ENCODE measurements at places on chromosomes 12 and 14.

- DNase-seq = no peak
These were observed 30.6 kb upstream of the MMP17 start for GRCh38 chr12:131797588-131797934.

DNA sequence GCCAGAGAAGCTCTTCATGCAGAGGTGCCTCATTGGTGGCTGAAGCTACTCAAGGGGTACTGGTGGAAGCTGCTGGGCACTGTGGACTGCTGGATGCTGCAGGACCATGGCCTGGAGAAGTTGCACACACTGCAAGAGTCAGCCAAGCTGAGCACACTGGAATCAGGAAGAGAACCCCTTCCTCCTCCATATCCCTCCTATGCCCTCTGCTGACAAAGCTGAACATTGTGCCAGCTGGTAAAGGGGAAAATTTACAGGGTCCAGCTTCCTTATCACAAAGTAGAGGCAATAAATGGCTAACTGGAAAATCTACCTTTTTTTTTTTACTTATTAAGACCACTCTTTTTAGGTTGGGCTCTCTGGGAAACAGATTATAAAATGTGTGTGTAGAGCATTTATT is 6.5 kb downstream of the CCDC175 start:
- DNase-seq = no peak

DNA sequence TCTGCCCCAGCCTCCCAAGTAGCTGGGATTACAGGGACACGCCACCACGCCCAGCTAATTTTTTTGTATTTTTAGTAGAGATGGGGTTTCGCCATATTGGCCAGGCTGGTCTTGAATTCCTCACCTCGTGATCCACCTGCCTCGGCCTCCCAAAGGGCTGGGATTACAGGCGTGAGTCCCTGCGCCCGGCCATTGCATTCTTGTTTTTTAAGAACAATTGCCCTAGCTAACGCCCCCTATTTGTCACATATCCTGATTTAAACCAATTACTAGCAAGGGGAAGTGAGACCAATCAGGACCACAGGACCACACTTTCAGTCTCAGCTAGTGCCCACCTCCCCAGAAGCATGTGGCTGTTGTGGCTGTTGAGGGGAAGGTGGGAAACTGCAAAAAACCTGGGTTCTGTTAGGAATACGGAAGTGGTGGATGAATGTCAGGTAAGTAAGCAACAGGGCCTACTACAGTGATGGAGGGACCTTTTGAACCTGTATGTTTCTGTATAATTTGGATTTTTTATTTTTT is 37.8 kb upstream of the NFYB start:
- DNase-seq = no peak

DNA sequence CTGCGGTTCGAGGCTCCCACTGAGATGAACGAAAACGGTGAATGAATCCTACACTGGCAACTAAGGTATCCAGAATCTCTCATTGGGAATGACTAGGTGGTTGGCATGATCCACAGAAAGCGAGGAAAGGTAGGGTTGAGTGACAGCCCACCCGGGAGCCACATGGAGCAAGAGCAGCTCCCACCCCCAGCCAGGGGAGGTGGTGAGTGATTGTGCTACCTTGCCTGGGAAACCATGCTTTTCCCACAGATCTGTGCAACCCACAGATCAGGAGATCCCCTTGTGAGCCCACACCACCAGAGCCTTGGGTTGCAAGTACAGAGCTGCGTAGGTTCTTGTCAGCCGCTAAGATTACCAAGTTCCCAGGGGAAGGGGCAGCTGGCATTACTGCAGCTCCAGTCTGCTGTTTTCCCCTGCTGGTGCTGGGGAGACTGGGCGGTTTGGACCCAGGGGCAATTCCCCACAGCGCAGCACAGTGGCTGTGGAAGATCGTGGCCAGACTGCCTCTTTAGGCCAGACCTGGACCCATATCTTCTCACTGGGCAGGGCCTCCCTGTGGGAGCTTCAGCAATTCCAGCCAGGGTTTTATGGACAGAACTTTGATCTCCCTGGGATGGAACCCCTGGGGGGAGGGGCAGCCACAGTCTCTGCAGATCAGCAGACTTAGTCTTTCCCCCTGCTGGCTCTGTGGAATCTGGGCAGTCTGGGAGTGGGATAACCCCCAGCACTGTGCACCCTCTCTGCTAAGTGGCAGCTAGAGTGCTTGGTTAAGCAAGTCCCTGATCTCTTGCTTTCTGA is 44.6 kb upstream of the PPP4R3A start:
- no peak for DNase-seq

- no peak for DNase-seq
These were observed 310.5 kb downstream of the ETNK1 start for GRCh38 chr12:22935501-22935900.
